Stimulated activated CD4-positive, alpha-beta T cell treated with anti-CD3 and anti-CD28 coated beads, Interleukin-2, amount 100 ng/mL, for 4 hours (primary cell): ENCODE measurements at places on chromosomes 16 and 17.

- no peak for DNase-seq
Observed at GRCh38 chr17:35387496-35387895, 14.1 kb upstream of the SLFN11 start.

DNA sequence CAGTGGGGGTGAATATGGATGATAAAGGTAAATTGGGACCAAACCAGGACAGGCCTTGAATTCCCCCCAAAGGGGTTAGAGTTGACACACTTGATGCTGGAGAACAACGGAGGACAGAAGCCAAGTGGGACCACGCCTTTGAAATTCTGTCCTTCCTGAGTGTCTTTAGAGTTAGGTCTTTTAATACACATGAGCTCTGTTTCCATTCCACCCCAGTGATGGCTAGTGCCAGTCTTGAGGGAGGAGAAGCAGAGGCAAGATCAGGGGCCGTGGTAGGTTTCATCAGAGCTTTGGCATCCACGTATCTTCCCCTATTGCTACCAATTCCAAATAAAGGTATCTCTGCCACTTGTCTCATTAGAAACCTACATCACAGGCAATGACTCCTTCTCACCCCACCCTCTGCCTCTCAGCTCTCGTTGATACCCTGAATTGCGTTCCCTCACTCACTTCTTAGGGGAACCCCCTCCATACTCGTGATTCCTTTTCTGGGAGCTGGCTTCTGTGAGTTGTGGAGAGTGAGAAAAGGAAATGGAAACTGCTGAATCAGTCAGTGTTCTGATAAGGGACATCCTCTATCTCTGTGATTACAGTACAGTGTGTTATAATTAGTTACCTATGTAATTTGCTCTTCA, 2.4 kb upstream of the CCL3L1 start:
- DNase-seq, result no peak

GRCh38 chr16:69514356-69514755, 51.4 kb upstream of the NFAT5 start:
- DNase-seq, result no peak

DNA sequence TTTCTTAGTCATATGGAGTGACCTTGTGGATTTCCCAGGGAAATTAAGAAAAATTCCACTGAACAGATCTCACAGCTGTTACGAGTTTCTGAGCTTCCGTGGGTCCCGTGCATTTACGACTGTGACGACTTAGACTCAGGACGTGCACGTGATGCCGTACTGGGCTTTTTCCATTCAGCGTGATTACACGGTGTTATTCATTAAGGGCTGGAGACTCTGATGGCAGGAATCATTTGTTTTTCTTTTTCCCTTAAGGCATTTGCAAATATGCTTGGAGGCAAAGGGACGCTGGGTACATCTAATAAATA, 57.2 kb downstream of the TBC1D16 start:
- DNase-seq, result no peak

DNA sequence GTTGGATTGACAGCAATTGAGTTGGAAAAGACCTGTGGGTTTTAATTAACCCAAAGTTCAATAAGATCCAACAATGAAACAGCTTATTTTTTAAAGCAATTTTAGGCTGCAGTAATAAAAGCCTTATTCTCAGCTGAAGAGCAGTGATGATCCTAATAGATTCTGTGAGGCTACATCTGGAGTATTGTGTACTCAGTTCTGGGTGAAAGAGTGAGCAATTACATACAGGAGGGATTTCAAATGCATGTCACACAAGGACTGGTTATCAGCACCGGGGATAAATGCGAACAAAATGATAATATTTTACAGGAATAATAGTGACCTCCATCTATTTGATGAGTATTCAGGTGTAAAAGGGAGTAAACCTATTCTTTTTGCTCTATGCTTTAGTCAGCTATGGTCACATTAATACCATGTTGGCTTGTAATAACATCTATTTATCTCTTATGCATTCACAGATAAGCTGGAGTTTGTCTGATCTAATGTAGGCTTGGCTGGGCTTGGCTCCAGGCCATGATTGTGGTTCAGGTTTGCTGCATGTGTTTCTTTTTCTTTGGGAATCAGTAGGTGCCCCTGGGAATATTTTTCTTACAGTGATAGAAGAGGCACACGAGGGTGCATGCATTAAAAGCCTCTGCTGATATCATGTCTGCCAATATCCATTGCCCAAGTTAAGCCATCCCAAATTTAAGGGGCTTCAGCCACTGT, 22.2 kb upstream of the TOX3 start:
- DNase-seq, result no peak

DNA sequence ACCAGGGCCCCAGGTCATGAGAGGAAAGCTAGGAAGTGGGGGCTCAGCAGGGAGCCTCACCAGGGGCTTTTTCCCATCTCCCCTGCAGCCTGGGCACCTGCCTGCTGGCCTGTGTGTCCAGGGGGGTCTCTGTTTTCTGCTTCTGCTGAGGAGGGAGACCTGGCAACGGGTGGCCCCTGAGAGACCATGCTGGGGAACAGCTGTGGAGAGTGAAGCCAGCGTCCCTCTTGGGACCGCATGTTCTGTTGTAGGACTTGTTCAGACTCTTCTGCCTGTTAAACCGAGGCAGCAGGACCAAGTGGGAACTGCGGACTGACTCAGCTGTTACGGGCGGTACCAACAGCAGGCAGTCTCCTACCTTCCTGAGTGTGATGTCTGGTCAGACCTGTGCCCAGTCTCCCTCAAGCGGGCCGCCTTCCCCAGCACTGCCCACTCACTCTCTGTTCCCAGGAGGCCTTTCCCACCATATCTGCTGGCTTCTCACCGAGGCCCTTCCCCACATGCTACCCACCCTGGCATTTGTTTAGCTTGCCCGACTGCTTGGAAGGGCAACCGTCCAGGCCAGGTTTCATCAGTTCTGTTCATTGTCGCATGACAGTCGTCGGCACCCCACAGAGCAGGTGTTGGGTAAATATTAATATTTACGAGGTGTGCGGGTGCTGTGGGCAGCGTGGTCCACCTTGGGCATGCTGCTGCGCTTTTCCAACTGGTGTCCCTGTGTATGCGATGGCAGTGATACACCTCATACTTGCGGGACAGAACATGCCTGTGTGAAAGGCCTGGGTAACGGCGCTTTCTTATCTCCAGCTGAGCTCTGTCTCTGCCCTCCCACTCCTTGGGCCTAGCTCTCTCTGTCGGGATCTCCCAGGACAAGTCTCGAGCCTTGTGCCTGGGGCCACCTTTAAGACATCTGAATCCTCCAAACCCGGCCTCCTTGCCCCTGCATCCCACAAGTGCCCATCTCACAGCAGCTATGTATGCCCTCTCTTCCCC, 69.4 kb downstream of the MPRIP start:
- DNase-seq, result no peak

GRCh38 chr16:2686912-2687507, 4.7 kb downstream of the KCTD5 start:
- DNase-seq, result no peak

GRCh38 chr17:41215681-41216080, 10.8 kb upstream of the KRTAP9-2 start:
- no peak for DNase-seq
